ENCODE measurements at places on chromosomes 5 and 9.
A peak's percentile ranks its signal among the peaks of the same experiment; 100 is the strongest.

GRCh38 chr9:104858846-104859245, 69.1 kb downstream of the ABCA1 start:
- no peaks in the 10 kb centered on the region for H3K27me3 ChIP-seq
- H3K4me3 ChIP-seq = no peak overlapping the region
- H3K27ac ChIP-seq = no peak overlapping the region
- no peaks in the 10 kb centered on the region for H3K4me1 ChIP-seq

GRCh38 chr5:11075035-11075805, 314.2 kb upstream of the DAP start:
- H3K27me3 ChIP-seq = no peaks in the 10 kb centered on the region
- H3K4me1 ChIP-seq = no peaks in the 10 kb centered on the region
- no peak for DNase-seq
- no peaks in the 10 kb centered on the region for H3K36me3 ChIP-seq
- no peak overlapping the region for H3K4me3 ChIP-seq

DNA sequence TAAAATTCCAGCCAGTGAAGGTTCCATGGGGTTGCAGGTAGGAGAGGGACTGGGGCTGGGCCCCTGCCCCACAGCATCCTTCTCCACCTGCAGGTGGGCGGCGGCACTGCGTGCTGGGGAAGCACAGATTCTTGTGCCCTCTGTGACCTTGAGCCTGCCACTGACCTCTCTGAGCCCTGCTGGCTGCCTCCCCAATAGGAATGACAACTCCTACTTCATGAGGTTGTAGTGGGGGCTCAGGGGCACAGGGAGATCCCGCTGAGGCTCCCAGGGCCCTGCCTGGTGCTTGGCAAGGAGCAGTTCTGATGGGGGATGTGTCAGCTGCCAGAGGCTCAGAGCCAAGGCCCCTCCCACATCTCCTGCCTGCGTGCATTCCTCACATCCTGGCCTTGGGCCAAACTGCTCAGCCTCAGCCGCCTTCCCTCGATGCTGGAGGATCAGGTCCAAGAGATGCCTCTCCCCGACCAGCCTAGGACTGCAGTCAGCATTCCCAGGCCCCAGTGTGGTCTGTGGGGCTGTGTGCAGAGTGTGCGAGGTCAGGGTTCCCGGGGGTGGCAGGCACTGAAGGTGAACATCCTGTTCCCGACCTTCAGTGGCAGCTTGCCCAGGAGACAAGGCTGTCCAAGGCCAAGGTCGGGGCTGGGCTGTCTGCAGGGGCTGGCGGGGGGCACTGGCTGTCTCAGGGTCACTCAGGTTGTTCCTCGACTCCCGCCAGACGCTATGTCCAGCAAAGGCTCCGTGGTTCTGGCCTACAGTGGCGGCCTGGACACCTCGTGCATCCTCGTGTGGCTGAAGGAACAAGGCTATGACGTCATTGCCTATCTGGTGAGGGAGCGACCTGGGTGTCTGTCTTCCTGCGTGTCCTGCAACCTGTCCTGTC, 7.0 kb downstream of the ASS1 start:
- no peak overlapping the region for H3K4me3 ChIP-seq
- H3K36me3 ChIP-seq = no peaks in the 10 kb centered on the region
- no peak for DNase-seq

DNA sequence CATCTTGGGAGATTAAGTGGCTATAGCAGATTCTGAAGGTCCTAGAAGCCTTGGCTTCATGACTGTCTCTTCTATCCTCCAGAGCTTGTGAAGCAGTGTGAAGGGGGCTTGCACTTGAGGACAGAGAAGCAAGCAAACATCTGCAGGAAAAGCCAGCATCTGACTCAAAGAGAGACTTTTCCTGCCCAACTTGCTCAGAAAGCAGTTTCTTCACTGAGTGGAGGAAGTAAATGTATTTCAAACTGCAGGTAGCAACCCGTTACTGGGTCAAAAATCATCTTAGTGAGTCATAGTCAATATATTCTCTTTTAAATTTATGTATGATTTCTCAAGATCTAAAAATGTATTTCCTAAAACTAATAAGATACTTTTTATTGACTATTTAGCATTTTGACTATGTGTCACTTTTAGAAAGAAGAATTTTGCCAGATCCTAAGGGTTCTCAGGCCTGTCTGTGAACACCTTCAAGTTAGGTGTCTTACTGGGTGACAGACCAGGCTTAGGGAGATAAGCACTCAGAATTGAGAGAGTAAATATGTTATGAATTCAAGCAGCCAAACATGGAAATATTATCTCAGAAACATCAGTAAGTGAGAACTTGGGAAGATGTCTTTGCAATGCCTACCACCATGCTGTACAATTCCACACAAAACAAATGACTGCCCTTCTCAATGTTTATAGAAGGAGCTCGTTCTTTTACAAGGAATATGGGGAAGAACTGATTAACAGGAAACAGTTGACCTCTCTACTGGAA, 72.6 kb upstream of the DMAC1 start:
- H3K4me1 ChIP-seq = no peaks in the 10 kb centered on the region
- no peak for DNase-seq
- H3K4me3 ChIP-seq = no peak overlapping the region
- no peaks in the 10 kb centered on the region for H3K36me3 ChIP-seq
- no peak overlapping the region for H3K27ac ChIP-seq

GRCh38 chr9:128792134-128792533, 5.1 kb downstream of the TBC1D13 start:
- peaks cover 21% of the 10 kb centered on the region for H3K36me3 ChIP-seq
- DNase-seq = no peak

- no peak overlapping the region for H3K4me3 ChIP-seq
- peaks cover 35% of the 10 kb centered on the region for H3K4me1 ChIP-seq
Observed at GRCh38 chr5:96990102-96990501, 54.2 kb downstream of the LNPEP start.

DNA sequence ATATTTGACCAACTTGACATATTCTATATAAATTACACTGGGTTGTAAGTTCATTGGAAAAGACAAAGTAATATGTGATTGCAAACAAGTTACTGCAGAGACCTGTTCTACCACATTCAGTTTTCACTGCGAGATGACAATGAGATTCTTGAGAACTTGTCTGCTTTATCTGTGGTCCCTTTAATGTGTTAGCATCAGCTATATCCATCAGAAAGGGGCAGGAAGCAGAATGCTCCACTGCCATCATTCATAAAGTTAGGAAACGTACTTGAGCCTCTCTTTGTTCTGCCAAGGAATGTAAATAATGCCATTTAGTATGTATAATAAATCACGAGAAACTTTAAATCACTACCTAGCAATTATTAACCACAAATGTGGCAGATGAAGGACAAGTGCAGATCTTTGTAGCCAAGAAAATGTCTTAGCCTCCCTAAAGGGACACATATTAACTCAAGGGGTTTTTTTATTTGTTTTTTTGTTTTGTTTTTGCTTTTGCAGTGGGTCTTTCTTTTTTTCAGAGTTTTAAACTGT, 59.4 kb downstream of the GIN1 start:
- DNase-seq = no peak
- H3K4me1 ChIP-seq = no peaks in the 10 kb centered on the region
- no peak overlapping the region for H3K27ac ChIP-seq
- no peaks in the 10 kb centered on the region for H3K36me3 ChIP-seq
- H3K4me3 ChIP-seq = no peak overlapping the region
- peaks cover 7% of the 10 kb centered on the region for H3K27me3 ChIP-seq

DNA sequence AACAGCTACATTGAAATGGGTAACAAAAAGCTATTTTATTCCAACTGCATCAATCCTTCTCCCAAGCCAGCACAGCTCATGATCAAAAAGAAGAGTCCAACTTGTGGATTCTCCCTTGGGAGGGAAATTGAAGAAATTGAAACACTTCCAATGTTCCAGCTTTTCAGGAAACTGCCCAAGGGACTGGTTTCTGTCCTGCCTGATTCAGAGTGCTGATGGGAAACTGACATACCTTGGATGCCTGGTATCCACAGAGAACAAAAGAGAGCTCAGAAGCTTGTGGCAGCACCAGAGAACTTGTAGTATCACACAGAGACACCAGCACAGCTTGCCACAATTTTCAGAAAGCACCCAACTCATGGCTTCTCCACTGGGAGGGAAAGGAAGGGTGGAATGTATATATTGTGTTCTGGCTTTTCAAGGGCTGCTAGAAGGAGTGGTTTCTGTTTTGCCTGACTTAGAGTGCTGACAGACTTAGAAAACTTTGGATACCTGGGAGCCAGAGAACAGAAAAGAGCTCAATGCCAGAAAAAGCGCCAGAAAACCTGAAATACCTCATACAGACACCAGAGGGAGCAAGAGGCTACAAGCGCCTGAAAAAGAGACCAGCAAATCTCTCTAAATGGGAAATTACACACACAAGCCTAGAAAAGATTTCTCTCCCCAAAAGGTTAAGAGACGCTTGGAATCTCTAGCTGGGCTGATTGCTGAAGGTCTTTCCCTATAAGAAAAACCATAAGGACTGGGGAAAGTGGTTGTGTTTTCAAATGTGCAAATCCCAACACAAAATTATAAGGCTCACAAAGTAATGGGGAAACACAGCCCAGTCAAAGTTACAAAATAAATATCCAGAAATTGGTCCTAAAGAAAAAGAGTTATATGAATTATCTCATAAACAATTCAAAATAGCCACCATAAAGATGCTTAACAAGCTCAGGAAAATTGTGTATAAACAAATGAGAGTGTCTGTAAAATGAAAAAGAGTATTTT, 178.8 kb downstream of the SPOCK1 start:
- no peak overlapping the region for H3K27ac ChIP-seq
- peak; percentile 6 for DNase-seq
- H3K27me3 ChIP-seq = peaks cover 7% of the 10 kb centered on the region
- no peaks in the 10 kb centered on the region for H3K36me3 ChIP-seq
- no peaks in the 10 kb centered on the region for H3K4me1 ChIP-seq
- no peak overlapping the region for H3K4me3 ChIP-seq
